Brain (organoid and tissue), 16 donors: ENCODE measurements at places on chromosomes 4 and X.

- no peak for DNase-seq
These were observed 165.6 kb downstream of the PTTG2 start for GRCh38 chr4:38125816-38126215.

DNA sequence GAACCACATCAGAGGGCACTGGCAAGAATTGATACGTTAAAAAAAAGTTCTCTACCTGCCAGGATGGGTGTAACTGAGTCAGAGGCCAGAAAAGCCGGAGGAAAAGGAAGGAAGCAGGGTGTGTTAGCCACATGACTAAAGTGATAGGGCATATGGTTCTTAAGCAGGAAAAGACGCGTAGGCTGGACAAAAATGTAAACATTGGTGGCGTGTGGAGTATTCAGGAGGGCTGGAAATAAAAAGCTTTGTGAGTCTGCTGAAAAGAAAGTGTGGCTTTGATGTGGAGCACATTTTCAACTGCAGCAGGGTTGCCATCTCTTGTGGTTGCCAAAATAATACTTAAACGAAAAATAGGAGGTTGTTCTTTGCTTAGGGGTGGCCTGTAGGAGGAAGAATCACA is 186.5 kb upstream of the RPL34 start:
- DNase-seq: peak; percentile 14

- DNase-seq: no peak
These were observed 61.9 kb upstream of the LAS1L start for GRCh38 chrX:65596270-65597034.

DNA sequence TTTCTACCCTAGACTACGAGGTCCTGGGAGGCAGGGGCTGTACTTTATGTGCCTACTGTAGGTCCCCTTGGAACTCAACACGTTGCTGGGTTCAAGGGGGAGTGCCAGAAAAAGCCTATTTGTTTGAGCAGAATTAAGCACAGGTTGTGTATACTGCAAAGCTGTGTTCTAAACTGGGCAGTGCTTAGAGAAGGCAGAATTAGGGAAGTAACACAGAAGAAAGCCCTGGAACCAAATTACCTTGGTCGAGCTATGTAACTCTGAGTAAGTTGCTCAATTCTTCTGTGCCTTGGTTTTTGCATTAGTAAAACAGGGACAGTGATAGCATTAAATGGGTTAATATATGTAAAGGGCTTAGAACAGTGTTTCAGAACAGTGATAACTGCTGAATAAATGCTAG is 245.0 kb upstream of the SFRP2 start:
- DNase-seq: no peak

DNA sequence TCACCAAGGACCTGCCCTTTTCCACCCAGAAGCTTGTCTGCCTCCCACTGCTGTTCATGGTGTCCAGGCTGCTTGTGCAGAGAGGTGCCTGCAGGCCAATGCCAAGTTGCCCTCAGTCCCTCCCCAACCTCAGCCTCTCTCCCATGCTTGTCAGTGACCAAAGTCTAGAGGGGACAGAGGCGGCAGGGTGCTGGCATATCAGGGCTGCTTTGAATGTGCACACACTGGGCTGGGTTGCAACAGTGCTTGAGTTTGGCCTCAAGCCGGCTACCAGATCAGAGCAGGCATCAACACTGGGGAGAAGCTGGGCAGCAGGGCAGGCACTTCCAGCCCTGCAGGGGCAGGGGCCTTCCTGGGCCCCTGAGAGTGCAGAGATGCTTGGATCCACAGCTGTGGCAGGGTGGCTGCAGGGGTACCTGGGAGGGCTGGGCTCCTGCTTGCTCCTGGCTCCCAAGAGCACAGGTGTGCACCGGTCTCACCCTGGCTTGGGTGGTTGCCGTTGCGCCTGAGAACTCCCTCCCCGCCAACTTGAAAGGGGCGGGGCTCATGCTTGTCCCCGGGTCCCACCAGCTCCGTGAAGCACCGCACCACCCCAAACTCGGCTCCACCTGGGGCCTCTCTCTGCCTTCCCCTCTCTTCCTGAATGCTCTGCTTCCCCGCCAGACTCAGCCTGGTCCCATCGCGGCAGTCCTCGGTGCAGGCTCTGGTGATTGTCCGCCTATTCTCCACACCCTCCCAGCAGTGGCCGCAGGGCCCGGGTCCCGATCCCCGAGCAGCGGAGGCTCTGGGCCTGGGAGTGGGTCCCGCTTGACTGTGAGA is 1681.9 kb upstream of the ADGRL3 start:
- DNase-seq: no peak

GRCh38 chr4:8085491-8086117 is 73.0 kb downstream of the ABLIM2 start:
- DNase-seq: no peak

DNA sequence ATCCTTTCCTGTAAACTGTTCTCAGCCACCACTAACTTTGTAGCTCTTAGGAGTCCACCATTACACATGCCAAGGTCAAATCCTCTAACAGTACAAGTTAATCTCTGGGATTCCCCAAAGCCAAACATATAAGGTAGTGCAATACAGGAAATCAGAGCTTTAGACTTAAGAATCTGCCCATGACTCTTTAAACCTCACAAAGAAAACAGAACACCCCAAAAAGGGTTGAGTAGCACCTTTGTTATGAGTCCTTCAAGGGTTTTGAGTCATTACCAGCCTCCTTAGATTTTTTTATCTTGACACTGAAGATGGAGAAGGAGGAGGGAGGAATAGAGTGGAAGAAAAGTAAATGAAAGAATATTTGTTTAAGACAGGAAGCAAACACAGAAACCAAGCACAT is 243.9 kb upstream of the SPANXN1 start:
- no peak for DNase-seq

DNA sequence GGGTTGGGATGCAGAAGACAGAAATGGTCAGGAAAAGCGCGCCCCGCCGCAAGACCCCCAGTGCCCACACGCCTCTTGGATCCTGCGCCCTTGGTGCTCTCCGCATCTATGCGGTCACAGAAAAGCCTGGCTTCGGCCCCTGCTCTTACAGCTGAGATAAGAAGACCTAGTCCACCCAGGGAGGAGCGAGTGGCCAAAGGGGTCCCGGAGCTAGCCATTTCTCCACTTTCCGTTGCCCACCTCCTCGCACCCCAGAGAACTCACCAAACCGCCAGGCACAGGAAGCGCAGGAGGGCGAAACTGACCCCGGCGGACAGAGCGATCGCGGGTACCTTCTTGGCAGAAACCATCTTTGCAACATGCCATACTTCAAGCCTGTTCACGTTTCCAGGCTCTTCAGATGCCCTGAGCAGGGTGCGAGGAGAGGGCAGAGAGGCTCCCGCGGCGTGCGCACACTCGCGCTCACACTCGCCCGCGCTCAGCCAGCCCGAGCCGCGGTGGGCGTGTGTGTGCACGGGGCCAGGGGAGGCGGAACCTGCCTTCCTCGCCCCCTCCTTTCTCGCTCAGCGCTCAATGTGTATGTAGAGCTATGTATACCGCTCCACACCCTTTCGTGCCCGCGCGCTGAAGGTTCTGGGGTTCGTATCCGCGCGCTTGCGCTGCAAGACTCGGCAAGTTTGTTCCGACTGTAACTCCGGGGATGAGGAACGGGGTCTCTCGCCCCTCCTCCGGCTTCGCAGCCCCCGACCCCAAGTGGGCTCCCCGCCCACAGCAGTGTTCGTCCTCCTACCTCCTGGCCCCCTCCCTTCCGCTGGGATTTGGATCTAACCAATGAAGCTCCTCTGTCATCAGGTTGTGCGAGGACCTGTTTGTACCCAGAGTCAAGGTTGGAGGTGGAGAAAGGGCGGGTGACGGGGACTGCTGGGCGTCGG is at the start of gene GABRA4:
Gene GABRA4 (minus strand): TSS at position 507 of the 932 bp plus-strand sequence. CDS start 157 bp downstream, at position 350.
- DNase-seq: peak; percentile 66

GRCh38 chr4:65416891-65417290 is 253.4 kb downstream of the EPHA5 start:
- DNase-seq: peak; percentile 83

DNA sequence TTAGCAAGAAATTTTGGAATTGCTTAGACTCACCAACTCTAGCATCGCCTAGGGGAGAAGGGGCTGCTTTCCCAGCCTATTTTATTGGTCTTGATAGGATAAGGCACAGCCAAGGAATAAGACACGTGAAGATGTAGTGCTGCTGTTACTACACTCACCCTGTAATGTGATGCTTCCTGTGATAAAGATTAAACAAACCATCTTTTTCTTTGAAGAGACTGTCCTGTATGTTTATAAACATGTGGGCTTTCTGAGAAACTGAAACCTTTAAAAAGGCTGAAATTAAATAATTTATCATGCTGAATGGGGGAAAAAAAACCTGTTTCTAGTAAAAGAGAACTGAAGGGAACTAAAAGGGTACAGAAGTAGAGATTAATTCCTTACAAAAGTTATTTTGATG is 13.2 kb downstream of the TAPT1 start:
- DNase-seq: no peak

DNA sequence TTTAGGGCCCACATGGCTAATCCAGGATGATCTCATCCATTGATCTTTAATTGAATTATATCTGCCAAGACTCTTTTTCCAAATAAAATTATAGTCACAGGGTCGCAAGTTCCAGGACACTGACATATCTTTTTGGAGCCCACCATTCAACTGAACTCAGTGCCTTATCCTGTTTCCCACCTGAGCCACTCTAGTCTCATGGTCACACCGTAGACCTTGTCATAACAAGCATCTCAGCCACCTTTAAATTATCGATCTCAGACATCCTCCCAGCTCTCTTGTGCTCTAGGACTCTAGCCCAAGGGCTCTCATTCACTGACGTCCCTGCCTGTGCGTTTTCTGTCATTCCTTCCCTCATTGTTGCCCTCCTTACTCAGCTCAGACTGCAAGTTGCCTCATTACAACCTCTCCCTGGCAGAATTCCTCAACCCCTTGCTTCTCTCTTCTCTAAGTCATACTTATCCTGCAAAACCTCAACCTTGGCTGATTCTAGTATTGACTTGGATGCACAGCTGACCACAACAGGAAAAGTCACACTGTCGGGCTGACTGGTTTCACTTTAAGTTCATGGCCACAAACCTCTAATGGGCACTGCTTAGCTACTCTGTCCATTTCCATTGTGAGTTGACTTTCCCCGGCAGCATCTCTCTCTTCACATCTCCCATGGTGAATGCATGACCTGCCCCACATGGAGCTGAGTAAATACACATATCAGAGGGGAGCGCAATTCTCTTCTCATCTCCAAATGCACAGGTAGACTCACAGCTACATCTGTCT is 91.0 kb upstream of the TRIM2 start:
- DNase-seq: no peak

DNA sequence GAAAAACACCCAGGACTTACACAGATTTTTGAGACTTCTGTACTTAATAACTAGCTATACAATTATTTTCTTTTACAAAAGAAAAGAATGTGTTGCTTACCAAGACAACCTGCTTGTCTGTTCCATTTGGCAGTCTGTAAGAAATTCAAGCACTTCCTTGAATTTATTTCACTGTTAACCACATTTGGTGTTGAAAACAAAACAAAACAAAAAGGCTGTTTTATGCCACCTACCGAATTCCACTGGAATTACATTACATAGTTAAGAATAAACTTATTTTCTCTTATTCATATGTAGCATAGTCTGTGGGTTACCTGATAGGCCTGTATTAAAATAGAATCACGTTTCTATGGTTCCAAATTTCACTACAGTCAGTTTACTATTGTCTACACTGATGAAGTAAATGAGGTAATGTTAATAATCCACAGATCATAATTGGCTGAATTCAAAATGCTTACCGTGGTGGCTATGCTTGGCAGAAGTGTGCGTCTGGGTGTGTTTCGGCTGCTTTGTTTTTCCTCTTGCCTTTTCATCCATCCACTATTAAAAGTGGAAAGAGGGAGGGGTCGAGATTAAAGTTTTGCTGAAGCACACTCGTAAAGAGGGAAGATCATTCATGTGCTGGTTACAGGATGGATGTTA is at the start of gene TLR1:
Gene TLR1 (minus strand): TSS at position 138 of the 642 bp plus-strand sequence. CDS start 5,960 bp downstream, outside the sequence.
- peak; percentile 30 for DNase-seq

DNA sequence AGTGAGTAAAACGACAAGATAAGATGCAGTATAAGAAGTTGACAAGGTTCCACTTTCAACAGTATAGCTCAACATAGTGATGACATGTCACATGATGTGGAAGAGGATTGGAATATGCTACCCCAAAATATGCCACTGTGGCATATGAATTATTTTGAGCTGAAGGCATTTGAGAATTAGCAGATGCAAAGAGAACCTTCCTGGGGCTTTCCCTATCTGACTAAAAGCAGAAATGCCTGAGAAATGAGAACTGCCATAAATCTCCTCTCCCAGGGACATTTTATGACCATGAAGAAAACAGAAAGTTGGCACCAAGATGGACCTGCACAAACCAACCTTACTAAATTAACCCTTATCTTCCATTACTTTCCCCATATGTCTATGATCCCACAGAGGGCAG is 24.8 kb downstream of the CDKN2AIP start:
- DNase-seq: no peak

DNA sequence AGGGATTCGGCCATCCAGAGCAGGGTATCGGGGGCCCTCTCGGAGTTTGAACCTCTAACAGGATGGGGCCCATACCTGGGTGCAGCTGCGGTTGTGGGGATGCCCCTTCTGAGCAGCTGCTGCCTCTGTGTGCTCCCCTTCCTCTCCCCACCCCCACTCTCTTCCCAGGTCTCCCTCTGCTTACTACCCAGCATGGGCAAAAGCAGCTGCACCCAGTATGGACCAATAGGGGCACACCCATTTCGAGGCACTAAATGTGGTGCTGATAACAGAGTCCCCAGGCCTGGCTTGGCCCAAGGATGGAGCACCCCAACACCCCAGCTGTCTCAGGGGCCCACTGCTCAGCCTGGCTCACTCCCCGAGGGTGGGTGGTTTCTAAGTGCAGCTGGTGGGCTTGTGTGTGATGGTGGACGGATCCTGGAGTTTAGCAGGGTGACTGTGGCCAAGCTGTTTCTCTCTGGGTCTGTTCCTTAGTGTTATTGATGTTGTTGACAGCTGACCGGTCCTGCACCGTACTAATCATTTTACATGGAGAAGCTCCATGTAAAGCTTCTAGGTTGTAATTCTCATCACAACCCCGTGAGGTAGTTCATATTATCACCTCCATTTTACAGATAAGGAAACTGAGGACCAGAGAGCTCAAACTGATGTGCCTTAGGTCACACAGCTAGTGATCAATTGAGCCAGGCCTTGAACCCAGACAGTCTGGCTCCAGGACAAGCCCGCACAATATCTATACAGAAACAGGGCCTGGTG is 13.1 kb upstream of the KIAA0232 start:
- DNase-seq: no peak

DNA sequence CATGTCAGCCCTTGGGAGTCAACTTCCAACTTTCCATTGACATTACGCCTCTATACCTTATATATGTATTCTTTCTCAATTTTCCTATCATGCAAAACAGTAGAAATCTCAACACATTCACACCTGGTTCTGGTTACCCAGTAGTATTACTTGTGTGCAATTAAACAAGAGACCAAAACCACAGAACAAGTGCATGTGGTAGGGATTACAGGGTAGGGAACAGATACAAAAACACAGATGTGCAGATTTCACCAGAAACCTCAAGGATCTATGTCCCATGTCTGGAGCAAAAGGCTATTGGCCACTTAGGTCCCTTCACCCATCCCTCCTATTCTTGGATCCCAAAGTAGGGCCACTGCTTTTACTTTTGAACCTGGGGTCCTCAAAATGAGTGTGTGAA is 143.6 kb upstream of the ZCCHC13 start:
- no peak for DNase-seq

- DNase-seq: no peak
These were observed 19.8 kb upstream of the TASL start for GRCh38 chrX:30597216-30598012.
